Smooth muscle cell of the brain vasculature (primary cell): ENCODE measurements at places on chromosomes 3 and 15.
A peak's percentile ranks its signal among the peaks of the same experiment; 100 is the strongest.

DNA sequence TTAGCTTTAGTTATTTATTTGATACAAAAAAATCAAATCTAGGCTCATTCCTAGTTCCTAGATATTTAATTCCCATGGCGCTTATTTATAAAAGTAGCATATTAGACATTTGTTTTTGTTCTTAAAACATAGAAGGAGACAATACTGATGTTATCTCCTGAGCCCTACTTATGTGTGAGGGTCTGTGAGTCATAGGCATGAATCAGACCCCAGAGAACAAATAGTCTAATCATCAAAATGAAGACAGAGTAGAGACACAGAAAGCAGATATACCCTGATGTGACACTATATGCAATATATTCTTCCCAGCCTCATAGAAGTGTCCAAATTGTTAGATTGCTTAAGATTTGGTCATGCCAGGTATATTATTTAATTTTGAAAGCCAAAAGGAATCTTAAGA lies 44.9 kb downstream of the PEX5L start:
- DNase-seq: no peak

DNA sequence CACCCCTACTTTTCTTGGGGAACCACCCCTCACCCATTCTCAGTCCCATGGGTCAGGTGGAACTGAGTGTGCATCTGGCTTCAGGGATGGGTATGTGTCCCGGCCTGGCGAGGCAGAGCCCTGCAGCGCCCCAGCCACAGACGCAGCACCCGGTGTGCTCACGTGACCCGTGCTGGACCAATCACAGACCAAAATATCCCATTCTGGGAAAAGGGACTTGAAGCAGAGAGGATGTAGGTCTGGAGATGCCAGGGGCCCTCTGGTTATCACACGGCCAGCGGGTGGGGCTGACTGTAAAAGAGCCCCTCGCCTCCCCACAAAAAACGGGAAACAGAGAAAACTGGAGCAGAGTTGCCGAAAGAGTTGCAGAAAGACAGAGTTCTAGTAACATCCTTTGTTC lies 138.0 kb upstream of the RAD18 start:
- no peak for DNase-seq

DNA sequence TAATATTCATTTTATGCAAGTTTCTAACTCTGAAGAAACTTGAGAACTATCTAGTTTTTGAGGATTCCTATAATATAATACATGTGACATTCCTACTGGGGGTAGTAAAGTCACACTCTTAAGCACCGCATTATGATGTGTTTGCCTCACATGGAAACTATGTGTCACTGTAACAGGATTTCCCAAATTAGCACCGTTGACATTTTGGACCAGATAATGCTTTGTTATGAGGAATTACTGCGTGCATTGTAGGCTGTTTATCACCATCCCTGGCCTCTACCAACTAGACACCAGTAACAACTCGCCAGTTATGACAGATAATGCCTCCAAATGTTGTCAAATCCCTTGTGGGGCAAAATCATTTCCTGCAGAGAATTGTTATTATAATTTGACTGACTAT lies 267.8 kb downstream of the RAP2B start:
- no peak for DNase-seq

GRCh38 chr15:20642054-20642767 lies 100.6 kb upstream of the GOLGA6L6 start:
- DNase-seq: no peak

- DNase-seq: no peak
Observed at GRCh38 chr3:42546691-42547213, 35.0 kb downstream of the SEC22C start.

GRCh38 chr15:101407439-101407838 lies 82.1 kb downstream of the PCSK6 start:
- no peak for DNase-seq

GRCh38 chr3:50611464-50612233 lies at the start of gene CISH:
Gene CISH, minus strand, starts transcription at chr3:50611774. Its CDS starts 124 bp downstream, at chr3:50611650.
- peak; percentile 68 for DNase-seq

- DNase-seq: no peak
Observed at GRCh38 chr3:145648396-145648795, 512.6 kb downstream of the PLOD2 start.

DNA sequence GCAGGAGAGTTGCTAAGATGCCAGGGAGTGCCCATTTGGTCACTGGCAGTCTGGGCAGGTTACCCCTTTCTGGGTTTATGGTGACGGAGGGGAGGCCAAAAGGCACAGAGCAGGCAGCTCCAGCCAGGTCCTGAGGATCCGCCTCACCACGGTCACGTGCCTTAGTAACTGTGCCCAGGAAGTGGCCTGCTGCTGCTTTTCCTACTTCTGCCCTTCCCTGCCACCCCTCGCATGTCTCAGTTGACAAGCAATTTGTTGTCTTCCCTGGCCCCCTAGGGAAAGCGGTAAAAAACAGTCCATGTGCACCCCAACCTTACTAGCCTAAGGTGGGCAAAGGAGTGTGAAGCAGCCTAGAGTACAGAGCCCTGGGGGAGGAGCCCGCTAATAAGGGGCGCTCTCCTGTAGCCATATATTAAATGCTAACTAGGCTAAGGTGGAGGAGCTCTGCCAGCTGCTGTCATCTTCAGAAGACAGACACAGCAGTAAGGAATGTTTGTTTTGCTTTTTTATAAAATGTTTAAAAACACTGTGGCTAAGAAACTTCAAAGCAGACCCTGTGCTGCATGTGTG lies 9.1 kb upstream of the LIPH start:
- DNase-seq: no peak

DNA sequence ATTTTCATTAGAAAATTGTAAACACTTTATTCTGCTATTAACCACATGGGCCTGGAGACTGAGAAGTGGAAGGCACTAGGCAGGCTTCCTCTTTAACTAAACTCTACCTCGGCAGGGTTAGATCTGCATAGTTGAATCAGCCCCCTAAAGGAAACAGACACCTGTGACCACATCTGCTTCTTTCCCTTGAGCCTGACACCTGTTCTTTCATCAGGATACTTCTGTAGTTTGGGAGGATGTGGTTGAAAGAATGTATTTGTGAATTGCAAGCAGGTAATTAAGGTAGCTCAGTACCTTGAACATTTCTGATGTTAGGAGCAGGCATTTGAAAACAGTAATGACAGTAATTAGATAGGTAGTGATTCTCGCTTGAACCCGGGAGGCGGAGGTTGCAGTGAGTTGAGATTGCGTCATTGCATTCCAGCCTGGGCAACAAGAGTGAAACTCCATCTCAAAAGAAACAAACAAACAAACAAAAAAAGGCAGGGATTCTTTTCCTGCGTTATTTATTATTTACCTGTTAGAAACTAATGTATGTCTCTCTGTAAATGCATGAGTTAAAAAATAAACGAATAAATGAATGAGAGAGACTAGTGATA lies 468.5 kb downstream of the NLGN1 start:
- DNase-seq: no peak

DNA sequence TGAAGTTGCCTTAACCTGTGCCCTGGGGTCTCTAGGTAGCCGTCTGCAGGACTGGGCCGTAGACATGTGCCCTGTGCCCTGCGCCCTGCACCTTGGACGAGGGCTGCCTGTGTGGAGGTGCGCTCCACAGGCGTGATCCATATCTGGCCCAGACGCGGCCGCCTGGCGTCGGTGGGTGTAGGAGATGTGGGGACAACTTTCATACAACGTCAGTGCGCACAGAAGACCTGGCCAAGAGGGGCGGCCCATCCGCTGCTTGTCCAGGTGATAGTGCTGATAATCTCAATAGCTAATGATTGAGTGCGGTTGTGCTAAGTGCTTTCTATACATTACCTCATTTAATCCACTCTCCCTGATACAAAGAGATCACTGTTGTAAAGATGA lies 665 bp upstream of the RASGRP1 start:
- DNase-seq: no peak

GRCh38 chr3:38154033-38154494 lies 11.3 kb upstream of the OXSR1 start:
- DNase-seq: no peak

DNA sequence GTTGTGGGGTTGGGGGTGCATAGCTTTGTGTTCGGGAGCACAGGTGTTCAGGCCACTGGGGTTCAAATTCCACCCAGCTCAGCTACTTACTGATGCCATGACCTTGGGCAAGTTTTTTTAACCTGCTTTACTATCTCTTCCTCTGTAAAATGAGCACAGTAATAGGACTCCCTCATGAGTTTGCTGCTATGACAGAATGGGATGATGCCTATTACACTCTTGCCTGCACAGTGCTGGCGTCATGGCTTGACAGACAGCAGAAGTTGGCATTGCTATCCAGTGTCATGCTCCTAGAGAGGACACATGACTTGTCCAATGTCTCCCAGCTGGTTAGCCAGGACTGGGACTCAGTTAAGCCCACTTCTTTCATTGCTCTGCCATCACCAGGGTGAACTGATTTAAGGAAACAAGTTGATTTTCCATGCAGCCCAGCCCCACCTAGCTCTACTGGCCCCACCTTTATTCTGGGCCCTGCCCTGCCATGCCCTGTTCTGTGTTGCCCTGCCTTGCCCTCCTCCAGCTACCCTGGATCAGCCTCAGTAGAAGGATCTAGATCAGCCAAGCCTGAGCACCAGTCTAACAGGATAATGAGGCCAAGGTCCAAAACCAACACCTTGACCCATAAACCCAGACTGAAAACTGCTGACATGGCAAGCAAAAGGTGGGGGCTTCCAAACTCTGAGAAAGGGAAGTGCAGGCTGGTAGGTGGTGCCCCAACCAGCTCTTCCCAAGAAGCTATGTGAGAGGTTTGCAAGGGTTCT lies 155.8 kb upstream of the ATP11B start:
- no peak for DNase-seq

- peak; percentile 51 for DNase-seq
Observed at GRCh38 chr3:146577662-146578061, 27.5 kb downstream of the PLSCR5 start.

- no peak for DNase-seq
Observed at GRCh38 chr3:129052675-129053074, 7.9 kb upstream of the GP9 start.

GRCh38 chr3:82410366-82410765 lies 648.9 kb upstream of the GBE1 start:
- no peak for DNase-seq

DNA sequence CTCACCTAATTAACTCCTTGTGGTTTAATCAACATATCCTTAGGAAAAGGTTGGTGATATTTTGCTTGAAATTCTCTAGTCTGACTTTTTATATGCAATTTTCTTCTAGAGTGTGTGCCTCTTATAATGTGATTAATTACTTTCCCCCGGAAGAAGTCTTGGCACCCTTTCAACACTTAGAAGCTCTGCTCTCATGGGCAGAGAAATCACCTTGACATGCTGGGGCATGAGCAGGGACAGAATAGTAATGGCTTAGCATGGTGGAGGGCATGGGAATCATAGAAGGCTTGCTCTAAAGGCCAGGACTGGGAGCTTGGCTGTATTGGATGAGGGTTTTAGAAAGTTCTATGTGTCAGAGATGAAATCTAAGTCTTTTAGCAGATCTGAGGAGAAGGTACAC lies 293.5 kb downstream of the AGBL1 start:
- DNase-seq: no peak

GRCh38 chr3:146227486-146227885 lies 23.4 kb downstream of the PLSCR4 start:
- DNase-seq: no peak

GRCh38 chr3:11434017-11434526 lies 161.9 kb downstream of the ATG7 start:
- peak; percentile 89 for DNase-seq

DNA sequence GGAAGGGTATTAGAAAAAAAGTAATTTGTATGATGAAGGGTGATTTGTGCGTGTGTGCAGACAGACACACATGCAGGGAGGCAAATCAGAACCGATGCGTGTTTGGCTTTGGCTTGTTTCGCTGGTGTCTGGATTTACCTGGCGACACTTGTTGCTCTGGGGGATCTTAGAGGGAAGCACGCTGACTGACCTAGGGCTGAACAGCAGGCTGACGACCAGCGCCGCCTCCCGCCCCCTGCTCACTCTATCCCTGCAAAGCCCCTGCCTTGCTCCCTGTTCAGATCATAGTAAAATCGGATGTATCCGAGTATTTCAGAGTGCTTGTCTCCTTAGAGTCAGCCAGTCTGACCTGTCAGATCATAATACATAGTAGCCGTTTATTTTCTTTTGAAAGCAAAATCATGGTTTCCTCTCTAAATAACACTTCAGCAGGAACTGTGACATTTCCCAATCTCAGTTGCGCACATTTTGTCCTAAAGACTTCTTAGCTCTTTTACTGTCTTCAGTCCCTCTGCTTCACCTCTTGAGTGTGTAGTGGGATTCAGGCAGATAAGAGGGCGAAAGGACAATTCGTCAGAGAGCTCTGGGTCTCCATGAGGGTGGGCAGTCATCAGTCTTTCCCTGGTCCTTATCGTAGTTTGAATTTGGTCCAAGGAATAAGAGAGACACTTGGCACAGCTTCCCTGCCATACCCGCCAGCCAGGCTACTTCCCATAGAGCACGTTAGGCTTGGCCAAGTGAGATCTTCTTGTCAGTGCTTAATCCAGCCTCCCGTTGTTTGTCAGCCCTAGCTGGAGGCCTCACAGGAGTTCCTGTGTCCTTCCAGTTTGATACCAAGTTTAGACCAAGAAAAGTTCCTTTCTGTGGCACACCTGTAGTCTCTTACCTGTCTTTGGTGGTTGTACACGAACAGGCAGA lies 97.4 kb downstream of the PGPEP1L start:
- DNase-seq: no peak

DNA sequence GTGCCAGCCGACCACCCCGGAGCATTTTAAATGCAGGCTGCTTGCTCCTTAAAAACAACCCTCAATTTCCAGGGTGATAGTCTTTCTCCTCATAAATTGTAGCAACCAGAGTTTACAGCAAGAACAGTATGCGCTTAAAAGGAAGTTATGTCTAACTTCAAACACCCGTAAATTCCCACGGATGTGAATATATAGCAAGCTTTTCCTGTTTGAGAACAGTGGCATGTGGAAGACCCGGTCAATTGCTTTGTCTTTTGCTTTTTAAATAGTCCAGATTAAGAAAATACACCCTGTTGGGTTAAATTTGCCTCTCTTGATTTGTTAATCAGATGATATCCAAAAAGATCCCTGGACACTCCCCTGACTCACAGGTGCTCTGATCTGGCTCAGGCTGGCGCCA lies 20.8 kb downstream of the MRPS25 start:
- DNase-seq: no peak

- DNase-seq: no peak
Observed at GRCh38 chr3:106197532-106198194, 328.9 kb upstream of the CBLB start.

DNA sequence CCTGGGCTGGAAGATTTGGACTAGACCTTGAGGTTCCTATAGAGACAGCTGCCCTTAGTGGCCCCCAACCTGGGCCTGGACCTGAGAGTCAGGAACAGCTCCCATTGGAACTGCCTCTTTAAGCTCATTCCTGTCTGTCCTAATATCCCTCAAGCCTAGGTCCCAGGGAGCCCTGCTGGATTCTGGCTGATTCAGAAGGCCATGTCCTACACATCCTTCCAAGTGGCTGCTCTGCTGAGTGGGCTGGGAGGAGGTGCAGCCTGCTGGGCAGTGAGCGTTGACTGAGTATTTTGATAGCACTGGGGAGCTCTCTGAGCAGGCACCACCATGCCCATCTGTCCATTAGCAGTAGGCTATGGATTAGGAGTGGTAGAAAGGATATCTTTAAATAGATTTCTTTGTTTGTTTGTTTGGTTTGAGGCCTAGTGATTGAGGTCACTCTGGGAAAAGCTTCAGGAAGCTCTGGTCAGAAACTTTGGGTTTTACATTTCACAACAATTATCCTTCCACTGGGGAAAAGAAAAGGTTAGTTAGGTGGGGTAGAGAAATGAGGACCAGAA lies 54.6 kb upstream of the ATOSA start:
- DNase-seq: no peak

- DNase-seq: no peak
Observed at GRCh38 chr3:165439765-165440164, 243.6 kb upstream of the SLITRK3 start.

GRCh38 chr3:29899021-29899420 lies 618.1 kb downstream of the RBMS3 start:
- DNase-seq: no peak

GRCh38 chr15:71458089-71458660 lies 342.9 kb downstream of the THSD4 start:
- no peak for DNase-seq
